Stimulated activated naive CD4-positive, alpha-beta T cell treated with Interleukin-2 at 50 U/mL for 16 hours (primary cell): ENCODE measurements at places on chromosomes 5 and 9.

- DNase-seq, result no peak
Measured at GRCh38 chr5:115179394-115180164, 9.9 kb upstream of the TRIM36 start.

- no peak for DNase-seq
Measured at GRCh38 chr5:65394087-65394486, 87.6 kb downstream of the ADAMTS6 start.

GRCh38 chr5:170611449-170612090, 107.8 kb downstream of the KCNIP1 start:
- no peak for DNase-seq

DNA sequence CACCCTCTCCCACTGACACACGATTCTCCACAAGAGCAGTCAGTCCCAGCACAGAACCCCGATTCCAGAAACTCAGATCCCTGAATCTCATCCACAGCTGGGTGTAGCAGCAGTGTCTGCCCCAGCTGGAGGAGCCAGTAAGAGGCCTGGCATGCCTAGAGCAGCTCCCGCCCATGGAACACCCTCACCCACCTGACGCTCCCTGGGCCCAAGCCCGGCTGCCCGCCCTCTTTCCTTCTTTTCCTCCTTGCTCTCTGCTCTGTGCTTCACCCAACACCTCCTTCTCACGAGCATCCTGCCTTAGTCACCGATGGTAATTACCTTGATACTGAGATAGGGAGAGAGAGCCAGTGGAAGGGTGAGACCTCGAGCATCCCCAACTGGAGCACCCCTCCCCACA, 8.7 kb downstream of the PCDH1 start:
- no peak for DNase-seq

DNA sequence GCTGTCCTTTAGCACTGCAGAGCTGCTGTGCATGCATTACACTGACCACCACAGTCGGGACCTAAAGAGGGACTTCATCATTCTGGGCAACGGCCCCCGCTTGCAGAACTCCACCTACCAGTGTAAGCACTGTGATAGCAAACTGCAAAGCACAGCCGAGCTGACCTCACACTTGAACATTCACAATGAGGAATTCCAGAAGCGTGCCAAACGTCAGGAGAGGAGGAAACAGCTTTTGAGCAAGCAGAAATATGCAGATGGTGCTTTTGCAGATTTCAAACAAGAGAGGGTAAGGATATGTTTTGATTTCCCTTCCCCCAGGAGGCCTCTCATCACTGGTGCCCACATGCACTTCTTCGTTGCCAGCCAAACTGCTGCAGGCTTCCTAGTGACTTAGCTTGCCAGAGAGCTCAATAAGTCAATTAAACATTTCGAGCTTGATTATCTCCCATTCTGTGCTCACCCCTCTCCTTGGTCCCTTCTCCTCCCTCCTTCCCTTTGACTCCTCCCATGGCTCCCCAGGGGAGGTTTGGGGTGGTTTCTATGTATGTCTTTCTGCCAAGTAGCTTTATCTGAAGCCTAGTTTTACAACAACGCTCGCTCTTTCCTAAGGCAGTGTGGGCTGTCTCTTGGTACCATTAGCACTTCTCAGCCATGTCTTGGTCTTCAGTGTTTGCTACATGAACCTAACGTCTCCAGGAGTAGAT, 66.7 kb downstream of the ZNF462 start:
- no peak for DNase-seq

GRCh38 chr5:111952555-111952954, 195.6 kb upstream of the NREP start:
- DNase-seq, result no peak

DNA sequence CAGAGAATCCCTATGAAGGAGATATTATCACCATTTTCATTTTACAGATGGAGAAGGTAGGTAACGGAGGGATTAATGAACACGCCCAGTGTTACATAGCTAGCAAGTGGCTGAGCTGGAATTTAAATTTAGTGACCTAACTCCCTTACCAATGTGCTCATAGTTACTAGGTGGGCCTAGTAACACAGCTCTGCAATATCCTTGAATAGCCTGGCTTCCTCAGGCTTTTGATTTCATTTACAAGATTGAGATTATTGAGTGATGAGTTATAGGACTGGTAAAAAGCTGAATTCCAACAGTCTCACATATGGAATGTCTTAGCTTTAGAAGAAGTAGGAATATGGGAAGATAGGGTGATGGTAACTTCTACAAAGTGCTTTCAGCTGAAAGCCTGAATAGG, 336.3 kb upstream of the KIF2A start:
- DNase-seq, result no peak

- no peak for DNase-seq
Measured at GRCh38 chr5:102801371-102801770, 46.3 kb downstream of the PAM start.

DNA sequence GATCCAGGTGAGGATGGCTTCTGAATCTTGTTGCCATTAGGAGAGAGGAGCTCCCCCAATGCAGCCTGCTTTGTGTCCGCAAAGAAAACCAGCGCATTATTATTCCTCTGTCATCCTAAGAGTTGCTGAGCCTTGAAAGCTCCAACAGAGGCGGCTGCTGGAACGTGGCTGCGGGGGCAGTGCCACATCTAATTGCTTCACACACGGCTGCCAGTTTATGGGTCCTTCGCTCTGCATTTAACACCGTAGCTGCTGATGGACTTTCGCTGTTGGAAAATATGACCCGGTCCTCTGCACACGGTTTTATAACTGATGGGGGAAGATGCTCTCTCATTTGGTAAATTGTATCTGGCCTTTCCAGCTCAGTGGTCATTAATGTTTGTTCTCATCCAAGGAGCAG, 38.0 kb downstream of the ZNF622 start:
- no peak for DNase-seq

DNA sequence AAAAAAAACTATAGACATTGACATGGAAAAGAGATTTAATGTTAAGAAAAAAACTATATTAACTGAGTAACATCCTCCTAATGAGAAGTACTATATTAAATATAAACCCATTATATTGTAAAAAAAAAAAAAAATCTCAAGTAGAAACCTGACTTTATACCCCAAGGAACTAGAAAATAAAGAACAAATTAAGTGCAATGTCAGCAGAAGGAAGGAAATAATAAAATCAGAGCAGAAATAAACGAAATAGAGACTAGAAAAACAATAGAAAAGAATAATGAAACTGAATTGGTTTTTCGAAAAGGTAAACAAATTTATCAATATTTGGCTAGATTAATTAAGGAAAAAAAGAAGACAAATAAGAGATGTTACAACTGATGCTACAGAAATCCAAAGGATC, 329.1 kb upstream of the ZNF608 start:
- DNase-seq, result no peak

DNA sequence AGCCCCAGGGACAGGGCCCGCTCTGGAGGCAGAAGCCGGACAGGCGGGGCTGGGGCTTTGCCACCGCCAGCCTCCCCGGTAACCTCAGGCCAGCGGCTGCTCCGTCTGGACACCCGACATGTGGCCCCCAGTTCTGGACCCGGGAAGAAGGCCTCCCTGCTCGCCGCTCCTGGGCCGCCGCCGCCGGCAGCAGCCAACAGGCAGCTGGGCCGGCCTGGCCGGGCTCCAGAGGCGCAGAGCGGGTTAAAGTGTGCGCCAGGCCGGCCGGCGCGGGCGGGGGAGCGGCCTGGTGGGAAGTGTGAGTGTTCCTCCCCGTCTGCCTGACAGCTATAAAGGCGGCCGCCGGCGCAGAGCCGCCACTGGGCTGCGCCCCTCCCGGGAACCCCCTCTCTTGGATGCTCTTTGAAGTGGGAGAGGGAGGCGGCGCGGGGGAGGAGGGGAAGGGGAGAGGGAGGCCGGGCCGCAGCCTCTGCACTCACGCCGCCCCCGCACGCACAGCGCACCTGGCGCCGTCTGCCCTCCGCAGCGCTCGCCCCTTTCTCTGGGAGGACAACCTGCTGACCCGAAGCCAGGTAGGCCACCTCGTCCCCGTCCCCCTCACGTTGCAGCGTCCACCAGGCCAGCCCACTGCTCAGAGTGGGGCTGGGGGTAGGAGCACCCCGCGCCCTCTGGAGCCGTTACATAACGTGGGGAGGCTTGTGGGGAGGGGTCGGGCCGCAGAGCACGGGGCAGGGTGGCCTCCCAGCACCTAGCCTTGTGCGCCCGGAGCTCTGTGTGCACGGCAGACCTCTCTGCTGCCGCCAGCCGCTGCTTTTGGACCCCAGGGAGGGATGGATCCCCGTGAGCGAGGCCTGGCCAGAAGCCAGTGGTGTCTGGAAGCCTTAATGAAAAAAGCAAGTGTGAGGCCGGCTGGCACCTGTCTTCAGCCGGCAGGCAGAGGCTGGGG, at the start of gene ADAMTSL2:
TSS of gene ADAMTSL2 (plus strand) at position 359 of the 946 bp plus-strand sequence. CDS start 2,009 bp downstream, outside the sequence.
- DNase-seq, result no peak

DNA sequence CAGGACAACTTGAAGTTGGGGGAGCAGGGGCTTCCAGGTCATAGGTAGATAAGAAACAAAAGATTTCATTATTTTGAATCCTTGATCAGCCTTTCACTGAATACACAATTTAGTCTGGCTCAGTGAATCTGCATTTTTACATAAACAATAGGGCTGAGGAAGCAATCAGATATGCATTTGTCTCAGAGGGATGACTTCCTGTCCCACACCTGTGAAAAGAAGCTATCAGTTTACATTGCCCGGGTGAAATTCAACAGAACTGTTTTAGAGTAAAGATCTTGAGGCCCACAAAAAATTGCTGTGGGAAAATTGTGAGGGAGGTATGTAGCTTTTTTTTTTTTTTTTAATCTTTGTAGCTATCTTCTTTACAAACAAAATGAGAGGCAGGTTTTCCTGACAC, 38.3 kb downstream of the DNAJB5 start:
- DNase-seq, result no peak

DNA sequence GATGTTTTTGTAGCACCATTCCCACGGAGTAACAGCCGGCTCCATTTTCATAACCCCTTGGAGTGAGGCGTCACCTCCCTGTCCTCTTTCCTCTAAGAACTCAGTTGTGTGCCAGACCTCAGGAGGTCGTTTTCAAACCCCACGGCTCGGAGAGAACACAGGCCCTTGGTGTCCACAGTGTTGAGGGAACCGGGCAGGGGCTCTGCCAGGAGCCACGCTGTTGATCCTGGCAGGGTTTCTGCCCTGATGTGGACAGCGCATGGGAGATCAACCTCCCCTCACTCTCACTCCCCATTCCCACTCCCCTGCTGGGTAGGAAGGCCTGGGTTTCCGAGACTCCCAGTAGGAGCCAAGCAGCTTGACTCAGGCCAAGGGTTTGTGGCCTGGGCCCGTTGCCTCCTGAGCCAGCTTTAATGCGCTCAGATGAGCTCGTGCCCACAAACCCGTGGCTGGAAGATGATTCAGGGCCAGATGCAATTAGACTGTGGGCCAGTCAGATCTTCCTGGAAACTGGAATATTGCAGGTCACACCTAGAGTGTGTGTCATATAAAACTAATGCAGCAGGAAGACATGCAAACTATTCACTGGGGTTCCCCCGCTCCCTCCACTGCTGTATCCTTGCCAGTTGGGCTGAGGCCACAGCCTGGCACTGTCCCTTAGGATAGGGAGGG, 133.4 kb downstream of the SLC12A2 start:
- no peak for DNase-seq

DNA sequence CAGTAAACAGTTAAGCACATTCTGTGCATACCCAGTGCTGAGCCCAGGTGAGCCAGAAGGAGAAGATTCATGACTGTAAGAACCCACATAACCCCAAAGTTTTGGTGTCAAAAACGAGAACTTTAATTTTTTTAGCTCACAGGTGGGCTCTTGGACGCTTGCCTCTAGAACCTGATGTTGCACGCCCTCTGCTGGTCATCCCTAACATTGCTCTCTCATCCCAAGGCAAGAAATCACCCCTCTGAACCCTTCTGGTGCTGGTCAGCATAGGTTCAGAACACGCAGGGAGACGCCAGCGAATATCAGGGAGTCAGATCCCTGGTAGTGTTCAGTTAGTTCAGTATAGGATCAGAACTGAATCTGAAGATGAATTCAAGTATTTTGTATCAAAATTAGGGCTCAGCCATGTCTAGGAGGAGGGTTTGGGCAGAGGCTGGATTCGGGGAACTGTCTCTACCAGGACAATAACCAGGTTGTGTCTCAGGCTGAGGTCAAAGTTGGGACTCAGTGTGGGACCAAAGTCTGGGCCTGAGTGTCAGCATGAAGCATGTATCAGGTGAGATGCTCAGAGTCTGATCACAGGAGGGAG, 4.1 kb upstream of the DNAJB5 start:
- peak; percentile 37 for DNase-seq

DNA sequence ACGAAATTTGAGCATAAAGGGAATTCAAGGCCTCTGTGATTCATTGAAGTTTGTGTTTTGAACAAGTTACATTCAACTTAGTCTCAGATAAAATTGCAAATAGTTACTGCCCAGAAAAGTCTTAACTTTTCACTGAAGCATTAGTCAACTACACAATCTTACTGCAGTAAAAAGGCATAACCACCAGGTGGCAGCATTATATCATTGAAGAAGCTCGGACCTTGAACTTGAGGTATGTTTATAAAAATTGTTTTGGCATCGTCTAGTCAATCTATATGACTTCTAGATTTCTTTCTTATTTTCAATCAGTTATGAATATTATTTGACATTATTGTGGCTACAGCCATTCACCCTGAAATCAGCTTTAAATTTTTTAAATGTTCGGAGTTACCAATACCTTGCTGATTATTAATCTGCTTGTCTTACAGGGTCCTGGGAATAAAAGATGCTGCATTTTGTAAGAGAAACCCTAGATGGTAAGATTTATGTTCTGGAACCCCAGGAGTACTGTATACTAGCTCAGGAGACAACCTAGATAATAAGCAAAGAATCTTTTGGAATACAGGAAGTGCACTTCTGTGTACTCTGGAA, 83.9 kb upstream of the GRAMD2B start:
- DNase-seq, result no peak

DNA sequence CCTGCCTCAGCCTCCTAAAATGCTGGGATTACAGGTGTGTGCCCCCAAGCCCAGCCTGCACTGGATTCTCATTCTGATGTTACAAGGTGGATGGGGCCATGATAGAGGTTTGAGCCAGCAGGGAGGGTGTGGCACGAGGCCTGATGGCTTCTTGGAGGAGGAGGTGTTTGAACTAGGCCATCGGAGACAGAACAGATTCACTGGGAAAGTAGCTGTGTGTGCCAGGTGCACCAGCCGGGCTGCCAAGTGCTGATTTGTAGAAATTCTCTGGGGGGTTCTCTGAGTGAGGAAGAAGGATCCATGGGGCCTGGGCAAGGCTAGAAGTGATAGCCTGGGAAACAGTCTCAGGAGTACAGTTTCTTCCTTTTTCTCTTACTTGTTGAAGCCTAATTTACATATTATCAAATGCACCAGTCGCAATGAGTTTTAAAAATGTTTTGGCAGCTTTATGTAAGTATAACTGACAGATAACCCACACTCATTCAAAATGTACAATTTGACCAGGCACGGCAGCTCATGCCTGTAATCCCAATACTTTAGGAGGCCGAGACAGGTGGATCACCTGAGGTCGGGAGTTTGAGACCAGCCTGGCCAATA, 31.1 kb upstream of the STXBP1 start:
- no peak for DNase-seq
